Stomach (tissue), 19 donors: ENCODE measurements at places on chromosomes 16 and 17. TPM values are rescaled to one million over a fixed set of nuclear protein-coding genes. Genes with fewer than 3 reads are reported as not detected.

DNA sequence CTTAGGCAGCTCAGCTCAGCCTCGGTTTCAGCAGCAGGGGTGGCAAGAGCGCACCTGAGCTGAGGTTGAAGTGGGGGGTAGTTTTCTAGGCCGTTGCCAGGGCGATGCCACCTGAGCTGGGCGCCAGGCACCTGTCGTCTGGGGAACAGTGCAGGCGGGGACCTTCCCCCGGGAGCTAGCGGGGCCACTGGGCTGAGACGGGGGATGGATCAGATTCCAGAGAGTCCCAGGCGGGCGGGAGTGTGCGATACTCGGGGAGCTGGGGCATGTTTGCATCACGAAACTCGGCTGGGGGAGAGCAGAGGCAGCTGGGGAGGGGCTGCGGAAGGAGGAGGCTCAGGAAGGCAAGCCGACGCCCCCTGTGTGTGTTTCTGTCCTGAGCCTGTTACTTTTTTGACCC is 477 bp upstream of the CLDN9 start:
- H3K27ac ChIP-seq, result no peak overlapping the region
- peaks cover 87% of the 10 kb centered on the region for H3K27me3 ChIP-seq
- DNase-seq, result peak; percentile 79
- peaks cover 31% of the 10 kb centered on the region for H3K4me1 ChIP-seq
- H3K36me3 ChIP-seq, result no peaks in the 10 kb centered on the region
- H3K4me3 ChIP-seq, result no peak overlapping the region

- H3K4me3 ChIP-seq, result no peak overlapping the region
- DNase-seq, result no peak
- peaks cover 47% of the 10 kb centered on the region for H3K4me1 ChIP-seq
- H3K27ac ChIP-seq, result no peak overlapping the region
- peaks cover 13% of the 10 kb centered on the region for H3K27me3 ChIP-seq
Measured at GRCh38 chr16:1335211-1335971, 1.9 kb downstream of the BAIAP3 start.

GRCh38 chr17:33302394-33302793 is 9.3 kb upstream of the ASIC2 start:
- H3K36me3 ChIP-seq, result no peaks in the 10 kb centered on the region
- no peak overlapping the region for H3K4me3 ChIP-seq
- H3K27me3 ChIP-seq, result peaks cover 4% of the 10 kb centered on the region
- H3K4me1 ChIP-seq, result no peaks in the 10 kb centered on the region
- no peak for DNase-seq
- H3K27ac ChIP-seq, result no peak overlapping the region

DNA sequence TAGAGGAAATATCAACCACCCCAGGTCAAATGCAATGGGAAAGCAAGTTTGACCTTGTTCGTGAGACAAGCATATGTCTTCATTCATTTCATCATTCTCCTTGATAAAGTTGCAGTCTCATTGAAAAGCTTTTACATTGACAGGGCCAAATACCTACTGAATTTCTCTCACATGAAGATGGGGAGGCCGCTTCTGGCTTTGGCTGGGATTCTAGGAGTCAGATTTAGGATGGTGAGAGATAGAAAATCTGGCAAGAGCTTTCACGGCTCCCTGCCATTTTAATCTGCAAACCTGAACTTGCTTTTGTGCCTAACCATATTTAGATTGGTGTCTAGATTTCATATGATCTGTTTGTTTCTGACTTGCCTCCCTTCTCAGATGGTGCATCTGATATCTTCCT is 88.0 kb downstream of the TMEM100 start:
- no peak overlapping the region for H3K4me3 ChIP-seq
- no peaks in the 10 kb centered on the region for H3K27me3 ChIP-seq
- no peaks in the 10 kb centered on the region for H3K36me3 ChIP-seq
- peak overlapping the region; percentile 20 for H3K27ac ChIP-seq

- no peaks in the 10 kb centered on the region for H3K27me3 ChIP-seq
- H3K4me1 ChIP-seq, result peaks cover 7% of the 10 kb centered on the region
- H3K4me3 ChIP-seq, result no peak overlapping the region
- peaks cover 54% of the 10 kb centered on the region for H3K36me3 ChIP-seq
Measured at GRCh38 chr17:7462474-7463371, 16.7 kb downstream of the ZBTB4 start.

GRCh38 chr16:65855171-65856145 is 511.0 kb upstream of the CDH5 start:
- DNase-seq, result no peak
- no peaks in the 10 kb centered on the region for H3K4me1 ChIP-seq
- H3K27ac ChIP-seq, result no peak overlapping the region

DNA sequence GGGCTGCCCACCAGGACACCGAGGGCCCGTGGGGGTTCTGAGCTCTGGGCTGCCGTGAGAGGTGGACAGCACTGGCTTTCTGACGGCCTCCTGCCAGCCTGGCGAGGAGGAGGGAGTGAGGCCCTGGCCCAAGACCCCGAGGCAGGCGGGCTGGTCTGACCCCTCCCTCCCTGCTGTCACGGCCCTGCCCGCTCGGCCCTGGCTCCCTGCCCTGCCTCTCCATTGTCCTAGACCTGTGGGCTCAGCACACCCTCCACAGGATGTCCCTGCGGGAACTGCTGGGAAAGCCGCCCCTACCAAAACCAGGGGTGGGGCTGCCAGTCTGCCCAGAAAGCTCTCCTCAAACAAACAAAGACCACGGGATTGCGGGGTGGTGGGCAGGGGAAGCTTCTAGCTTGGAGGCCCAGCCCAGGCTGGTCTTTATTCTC is 20.7 kb downstream of the SPNS2 start:
- DNase-seq, result peak; percentile 89
- H3K27ac ChIP-seq, result peak overlapping the region; percentile 88
- H3K36me3 ChIP-seq, result no peaks in the 10 kb centered on the region
- no peak overlapping the region for H3K4me3 ChIP-seq

- H3K27ac ChIP-seq, result peak overlapping the region; percentile 71
- no peaks in the 10 kb centered on the region for H3K27me3 ChIP-seq
- peak overlapping the region; percentile 74 for H3K4me3 ChIP-seq
- H3K36me3 ChIP-seq, result peaks cover 11% of the 10 kb centered on the region
Measured at GRCh38 chr16:83807327-83807709, 460 bp upstream of the HSBP1 start.

- H3K27ac ChIP-seq, result no peak overlapping the region
- H3K4me1 ChIP-seq, result no peaks in the 10 kb centered on the region
- H3K36me3 ChIP-seq, result no peaks in the 10 kb centered on the region
- H3K4me3 ChIP-seq, result no peak overlapping the region
- no peak for DNase-seq
Measured at GRCh38 chr16:5393070-5393469, 295.5 kb upstream of the EEF2KMT start.

DNA sequence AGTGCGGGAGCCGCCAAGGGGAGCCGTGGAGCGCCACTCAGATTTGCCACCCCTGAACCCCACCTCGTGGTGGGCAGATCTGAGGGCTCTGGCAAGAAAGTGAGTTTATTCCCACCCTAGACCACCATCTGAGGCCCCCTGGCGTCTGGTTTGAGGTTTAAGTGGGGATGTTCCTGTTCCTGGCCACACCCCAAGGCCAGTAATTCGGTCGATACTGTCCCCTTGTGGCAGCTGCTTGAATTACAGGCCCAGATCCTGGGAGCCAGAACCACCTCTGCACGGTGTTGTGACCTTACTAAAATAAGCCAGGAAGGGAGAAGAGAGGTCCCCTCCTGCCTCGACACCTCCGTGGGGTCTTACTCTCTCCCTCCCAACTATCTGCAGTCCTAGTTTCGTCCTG is 3.3 kb upstream of the LAT start:
- peaks cover 3% of the 10 kb centered on the region for H3K4me1 ChIP-seq
- no peak overlapping the region for H3K4me3 ChIP-seq

DNA sequence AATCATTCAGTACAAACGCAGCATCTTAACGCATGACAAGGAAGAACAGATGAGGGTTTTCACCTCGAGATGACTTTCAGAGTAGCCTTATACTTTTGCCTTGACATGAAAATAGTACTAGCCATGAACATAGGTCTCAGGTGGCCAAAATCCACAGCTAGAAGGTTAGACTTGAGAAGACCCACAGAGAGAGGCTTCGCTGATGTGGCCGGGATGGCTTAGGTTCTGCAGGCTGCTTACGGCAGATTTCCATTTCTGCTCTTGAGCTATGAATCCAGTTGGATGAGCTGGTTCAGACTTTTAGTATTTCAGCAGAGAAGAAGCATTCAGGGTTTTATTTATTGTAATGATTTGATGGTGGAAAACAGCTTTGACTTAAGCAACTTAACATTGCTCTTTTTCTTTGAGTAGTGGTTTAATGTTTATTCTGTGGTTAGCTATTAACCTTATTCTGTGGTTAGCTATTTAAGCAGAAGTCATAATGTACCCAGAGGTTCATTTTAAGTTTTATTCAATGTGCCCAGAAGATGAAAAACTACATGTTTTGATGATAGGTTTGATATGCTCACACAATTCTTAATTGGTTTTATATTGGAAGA is 7.6 kb downstream of the KRT24 start:
- DNase-seq, result no peak
- H3K4me3 ChIP-seq, result no peak overlapping the region
- peaks cover 14% of the 10 kb centered on the region for H3K4me1 ChIP-seq
- no peaks in the 10 kb centered on the region for H3K36me3 ChIP-seq

GRCh38 chr16:19114359-19115147 is 789 bp downstream of the ITPRIPL2 start:
- H3K36me3 ChIP-seq, result peaks cover 15% of the 10 kb centered on the region
- H3K27me3 ChIP-seq, result no peaks in the 10 kb centered on the region
- peak; percentile 61 for DNase-seq
- peaks cover 62% of the 10 kb centered on the region for H3K4me1 ChIP-seq

DNA sequence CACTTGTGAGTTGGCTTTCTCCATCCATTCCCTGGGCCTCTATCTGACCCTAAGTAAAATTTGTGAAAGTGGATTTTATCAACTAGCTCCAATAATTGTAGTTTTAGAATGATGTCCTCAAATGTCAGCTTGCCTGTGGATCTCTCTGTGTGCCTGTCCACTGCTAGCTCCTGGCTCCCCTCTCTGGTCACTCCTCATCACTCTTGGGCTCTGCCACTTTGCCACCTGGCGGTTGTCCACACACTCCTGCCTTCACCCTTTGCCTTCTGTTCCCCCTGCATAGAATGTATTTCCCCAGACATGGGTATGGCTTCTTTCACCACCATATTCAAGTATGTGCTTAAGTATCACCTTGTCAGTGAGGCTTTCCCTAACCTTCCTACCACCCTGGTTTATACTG is 19.8 kb downstream of the ANKFN1 start:
- no peak overlapping the region for H3K4me3 ChIP-seq
- DNase-seq, result no peak
- H3K27ac ChIP-seq, result no peak overlapping the region
- H3K4me1 ChIP-seq, result peaks cover 7% of the 10 kb centered on the region

GRCh38 chr17:40303708-40304551 is 5.0 kb upstream of the RARA start:
- peaks cover 54% of the 10 kb centered on the region for H3K4me1 ChIP-seq
- no peak overlapping the region for H3K4me3 ChIP-seq
- peak overlapping the region; percentile 62 for H3K27ac ChIP-seq

DNA sequence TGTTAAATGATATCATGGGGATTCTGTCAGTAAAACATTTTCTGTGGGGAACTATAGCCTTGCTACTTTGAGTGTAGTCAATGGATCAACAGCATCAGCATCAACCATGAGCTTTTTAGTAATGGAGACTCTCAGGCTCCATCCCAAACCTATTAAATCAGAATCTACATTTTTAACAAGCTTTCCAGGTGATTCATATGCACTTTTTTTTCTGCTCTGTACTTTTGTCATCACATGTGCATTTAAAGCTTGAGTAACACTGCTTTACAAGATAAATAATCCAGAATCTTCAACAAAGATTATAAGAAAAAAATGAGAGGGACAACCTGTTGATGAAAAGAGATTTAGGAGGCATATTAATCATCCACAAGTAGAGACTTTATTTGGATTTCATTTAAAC is 23.5 kb downstream of the NUP93 start:
- H3K27ac ChIP-seq, result no peak overlapping the region
- H3K36me3 ChIP-seq, result peaks cover 9% of the 10 kb centered on the region
- DNase-seq, result no peak
- no peaks in the 10 kb centered on the region for H3K27me3 ChIP-seq

GRCh38 chr16:56632848-56633365 is 448 bp downstream of the MT1M start:
- H3K27me3 ChIP-seq, result no peaks in the 10 kb centered on the region
- peak overlapping the region; percentile 61 for H3K4me3 ChIP-seq
- DNase-seq, result no peak
- H3K36me3 ChIP-seq, result no peaks in the 10 kb centered on the region
- H3K4me1 ChIP-seq, result peaks cover 29% of the 10 kb centered on the region
- peak overlapping the region; percentile 87 for H3K27ac ChIP-seq

DNA sequence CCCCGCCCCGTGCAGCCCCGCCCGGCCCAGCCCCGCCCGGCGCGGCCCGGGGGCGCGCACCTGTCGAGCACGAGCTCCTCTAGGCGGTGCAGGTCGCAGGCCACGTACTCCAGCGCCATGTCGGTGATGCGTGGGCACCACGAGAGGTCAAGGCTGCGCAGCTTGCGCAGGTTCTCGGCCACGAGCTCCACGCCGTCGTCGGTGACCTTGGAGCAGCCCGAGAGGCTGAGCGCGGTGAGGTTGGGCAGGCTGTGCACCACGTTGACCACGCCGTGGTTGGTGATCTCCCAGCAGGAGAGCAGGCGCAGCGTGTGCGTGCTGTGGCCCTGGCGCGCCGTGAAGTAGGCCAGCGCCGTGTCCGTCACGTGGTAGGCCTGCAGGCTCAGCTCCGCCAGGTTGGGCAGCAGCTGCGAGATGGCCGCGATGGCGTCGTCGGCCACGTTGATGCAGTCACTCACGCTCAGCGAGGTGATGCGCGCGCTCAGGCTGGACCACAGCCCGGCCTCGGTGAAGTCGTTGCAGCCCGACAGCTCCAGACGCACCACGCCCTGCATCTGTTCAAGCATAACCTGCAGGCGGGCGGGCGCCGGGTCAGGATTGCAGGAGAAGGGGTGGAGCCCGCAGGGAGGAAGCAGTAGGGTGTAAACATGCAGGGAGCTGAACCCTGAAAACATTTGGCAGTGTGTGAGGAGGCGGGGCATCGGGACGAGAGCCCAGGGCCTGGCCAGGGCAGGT is 5.3 kb upstream of the WDR24 start:
- H3K36me3 ChIP-seq, result no peaks in the 10 kb centered on the region
- peak; percentile 82 for DNase-seq
- H3K27me3 ChIP-seq, result peaks cover 93% of the 10 kb centered on the region
- no peak overlapping the region for H3K27ac ChIP-seq

GRCh38 chr17:44636562-44636961 is 19.7 kb upstream of the MEIOC start:
- H3K27ac ChIP-seq, result no peak overlapping the region
- H3K36me3 ChIP-seq, result no peaks in the 10 kb centered on the region
- no peaks in the 10 kb centered on the region for H3K4me1 ChIP-seq
- H3K4me3 ChIP-seq, result no peak overlapping the region
- peaks cover 3% of the 10 kb centered on the region for H3K27me3 ChIP-seq

- no peak overlapping the region for H3K27ac ChIP-seq
- no peaks in the 10 kb centered on the region for H3K36me3 ChIP-seq
- H3K4me3 ChIP-seq, result no peak overlapping the region
- no peak for DNase-seq
Measured at GRCh38 chr17:53093391-53093790, 729.3 kb upstream of the KIF2B start.

The CES5A gene
- not detected for total RNA-seq

The ATP1B2 gene
- total RNA-seq, result not detected

The PITPNM3 gene
- total RNA-seq, result 6.6 TPM

The HOXB8 gene
- total RNA-seq, result 1.3 TPM

The BOLA2 gene
- 366 TPM for total RNA-seq

The TBC1D3B gene
- not detected for total RNA-seq

The CDC6 gene
- 7.3 TPM for total RNA-seq

The C17orf100 gene
- not detected for total RNA-seq

The HBA2 gene
- total RNA-seq, result not detected

The ITGAX gene
- 4.8 TPM for total RNA-seq

The TMC6 gene
- 223 TPM for total RNA-seq
